ENCODE measurements at places on chromosomes 1 and 21. TPM values are rescaled to one million over a fixed set of nuclear protein-coding genes. Genes with fewer than 3 reads are reported as not detected.

The AMY2B gene
- total RNA-seq = 6.0 TPM

The SAMD11 gene
- total RNA-seq = 53.9 TPM

The RASSF5 gene
- 7.0 TPM for total RNA-seq

GRCh38 chr1:185568155-185569123 lies 165.8 kb upstream of the HMCN1 start:
- H3K4me3 ChIP-seq = no peak overlapping the region
- no peaks in the 10 kb centered on the region for H3K27me3 ChIP-seq
- DNase-seq = no peak
- peaks cover 20% of the 10 kb centered on the region for H3K4me1 ChIP-seq
- no peaks in the 10 kb centered on the region for H3K36me3 ChIP-seq

The CRYBG2 gene
- 13.8 TPM for total RNA-seq

The GRIK3 gene
- total RNA-seq = 0.38 TPM

GRCh38 chr1:85976516-85977205 lies 179.9 kb downstream of the COL24A1 start:
- H3K27me3 ChIP-seq = no peaks in the 10 kb centered on the region
- DNase-seq = no peak
- no peak overlapping the region for H3K27ac ChIP-seq
- no peak overlapping the region for H3K4me3 ChIP-seq

DNA sequence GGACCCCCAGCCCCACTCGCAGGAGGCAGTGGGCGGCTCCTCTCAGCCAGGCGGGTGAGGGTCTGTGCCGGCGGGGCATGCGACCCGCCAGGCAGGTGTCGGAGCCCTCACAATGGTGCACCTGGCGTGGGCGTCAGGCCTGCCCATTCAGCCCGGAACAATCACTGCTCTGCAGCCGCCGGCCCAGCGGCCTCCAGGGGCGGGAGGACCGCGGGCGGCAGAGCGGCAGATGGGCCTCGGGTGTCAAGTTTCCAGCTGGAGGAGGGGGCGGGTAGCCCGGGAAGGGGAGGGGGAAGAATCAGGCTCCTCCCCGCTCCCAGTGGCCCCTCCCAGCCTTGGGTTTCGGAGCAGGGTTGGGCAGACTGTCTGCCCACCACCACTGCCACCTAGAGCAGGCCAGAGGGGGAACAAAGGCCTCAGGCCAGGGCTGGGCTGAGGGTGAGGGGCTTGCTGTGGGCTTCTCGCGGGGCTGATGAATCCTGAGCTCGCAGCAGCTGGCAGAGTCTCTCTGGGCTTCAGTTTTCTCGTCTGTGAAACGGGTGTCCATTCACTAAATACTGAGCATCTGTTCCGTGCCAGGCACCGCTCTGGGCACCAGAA lies 39.5 kb upstream of the CASZ1 start:
- peaks cover 19% of the 10 kb centered on the region for H3K27me3 ChIP-seq
- no peak overlapping the region for H3K4me3 ChIP-seq
- peak; percentile 80 for DNase-seq
- no peaks in the 10 kb centered on the region for H3K36me3 ChIP-seq
- peaks cover 4% of the 10 kb centered on the region for H3K4me1 ChIP-seq
- H3K27ac ChIP-seq = peak overlapping the region; percentile 59

The PINK1 gene
- 28.0 TPM for total RNA-seq

- H3K27ac ChIP-seq = no peak overlapping the region
- H3K27me3 ChIP-seq = peaks cover 7% of the 10 kb centered on the region
- DNase-seq = no peak
- no peaks in the 10 kb centered on the region for H3K36me3 ChIP-seq
- H3K4me3 ChIP-seq = no peak overlapping the region
- H3K4me1 ChIP-seq = peaks cover 6% of the 10 kb centered on the region
These were observed 53.0 kb downstream of the KANK4 start for GRCh38 chr1:62265956-62266935.

DNA sequence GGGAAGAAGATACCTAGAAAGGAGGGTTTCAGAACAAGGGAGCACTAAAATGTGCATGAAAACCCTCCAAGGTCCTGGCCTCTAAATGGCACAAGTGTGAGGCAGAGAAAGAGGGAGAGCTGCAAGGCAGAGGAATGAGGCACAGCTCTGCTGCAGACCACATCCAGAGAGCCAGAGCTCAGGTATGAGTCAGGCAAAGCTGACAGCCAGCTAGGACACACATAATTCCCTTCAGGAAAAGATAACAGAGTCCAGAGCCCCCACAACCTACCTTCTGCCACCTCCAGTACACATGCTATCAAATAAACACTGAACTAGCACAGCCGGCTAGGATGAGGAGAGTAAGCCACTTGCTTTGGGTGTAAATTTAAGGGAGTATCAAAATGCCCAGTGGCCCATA lies 62.2 kb downstream of the HSF2BP start:
- peaks cover 2% of the 10 kb centered on the region for H3K36me3 ChIP-seq
- no peak overlapping the region for H3K4me3 ChIP-seq
- peaks cover 10% of the 10 kb centered on the region for H3K4me1 ChIP-seq
- H3K27ac ChIP-seq = no peak overlapping the region
- no peak for DNase-seq
- no peaks in the 10 kb centered on the region for H3K27me3 ChIP-seq

GRCh38 chr1:116571215-116571919 lies 541 bp upstream of the CD58 start:
- H3K36me3 ChIP-seq = no peaks in the 10 kb centered on the region
- H3K27ac ChIP-seq = peak overlapping the region; percentile 90

DNA sequence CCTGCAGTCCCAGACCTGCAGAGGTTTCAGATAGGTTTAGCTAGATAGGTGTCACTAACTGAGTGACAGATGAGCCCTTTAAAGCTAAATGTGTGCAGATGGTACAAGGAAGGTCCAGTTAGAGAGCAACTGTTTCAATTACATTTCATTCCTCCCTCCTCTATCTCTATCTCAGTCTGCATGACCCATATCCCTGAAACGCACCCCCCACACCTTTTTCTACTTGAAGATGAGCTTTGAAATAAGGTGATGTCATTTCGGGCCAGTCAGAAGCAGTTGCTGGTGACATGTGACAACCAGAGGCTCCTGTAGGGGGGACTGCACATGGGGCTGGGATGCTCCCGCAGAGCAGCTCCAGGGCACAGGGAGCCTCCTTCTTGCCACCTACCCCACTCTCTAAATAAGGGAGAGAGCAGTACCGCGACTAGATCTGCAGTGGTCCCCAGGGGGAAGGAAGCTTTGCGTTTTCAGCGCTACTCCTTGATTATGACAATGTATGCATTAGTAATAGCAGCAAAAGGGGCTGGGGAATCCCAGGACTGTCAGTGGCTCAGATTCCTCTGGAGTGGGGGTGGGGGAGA lies 4.3 kb downstream of the ATP8B2 start:
- DNase-seq = no peak
- H3K27me3 ChIP-seq = no peaks in the 10 kb centered on the region
- no peak overlapping the region for H3K27ac ChIP-seq
- no peak overlapping the region for H3K4me3 ChIP-seq
- H3K36me3 ChIP-seq = peaks cover 10% of the 10 kb centered on the region

The EFHD2 gene
- 17.8 TPM for total RNA-seq

DNA sequence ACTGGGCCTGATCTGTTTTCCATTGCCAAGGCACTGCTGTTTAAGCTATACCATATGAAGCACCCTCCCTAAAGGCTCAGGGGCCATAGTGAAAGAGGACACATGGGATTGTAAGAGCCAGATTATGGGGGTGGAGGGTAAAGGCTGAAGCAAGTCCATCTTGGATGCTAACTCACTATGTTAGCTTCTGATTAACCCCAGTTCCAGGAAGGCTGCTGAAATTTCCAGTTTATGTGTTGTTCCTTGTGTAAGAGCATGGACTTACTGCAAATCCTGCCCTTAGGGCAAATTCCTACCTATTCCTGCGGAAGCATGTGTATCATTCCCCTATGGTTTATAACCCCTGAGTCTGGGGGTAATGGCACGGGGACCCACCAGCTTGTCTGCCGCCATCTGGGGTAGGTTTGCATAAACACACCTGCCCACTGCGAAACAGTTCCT lies 91.8 kb upstream of the SERBP1 start:
- no peaks in the 10 kb centered on the region for H3K27me3 ChIP-seq
- DNase-seq = no peak
- H3K4me1 ChIP-seq = peaks cover 10% of the 10 kb centered on the region
- no peaks in the 10 kb centered on the region for H3K36me3 ChIP-seq
- H3K27ac ChIP-seq = no peak overlapping the region

GRCh38 chr1:200729863-200730262 lies 8.8 kb upstream of the CAMSAP2 start:
- H3K4me1 ChIP-seq = peaks cover 5% of the 10 kb centered on the region
- no peak overlapping the region for H3K27ac ChIP-seq
- no peak for DNase-seq
- peaks cover 6% of the 10 kb centered on the region for H3K27me3 ChIP-seq

DNA sequence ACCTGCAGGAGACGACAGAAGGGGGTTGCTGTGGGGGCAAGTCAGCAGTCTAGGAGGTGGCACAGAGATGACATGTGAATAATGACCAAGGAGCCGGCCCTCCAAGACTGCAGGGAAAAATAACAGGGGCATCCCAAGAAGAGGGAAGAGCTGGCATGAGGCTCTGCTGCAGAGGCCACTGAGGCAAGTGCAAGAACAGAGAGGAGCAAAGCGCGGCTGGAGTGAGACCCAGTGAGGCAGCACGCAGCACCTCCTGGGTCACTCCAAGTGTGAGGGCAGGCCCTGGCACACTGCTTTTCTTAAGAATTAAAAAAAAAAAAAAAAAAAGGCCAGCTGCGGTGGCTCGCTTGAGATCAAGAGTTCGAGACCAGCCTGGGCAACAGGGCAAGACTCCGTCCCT lies 80.1 kb downstream of the SLC66A1 start:
- no peaks in the 10 kb centered on the region for H3K27me3 ChIP-seq
- H3K4me1 ChIP-seq = no peaks in the 10 kb centered on the region
- no peak for DNase-seq

GRCh38 chr1:42145764-42146625 lies 7.2 kb upstream of the GUCA2B start:
- peaks cover 14% of the 10 kb centered on the region for H3K27me3 ChIP-seq
- no peak overlapping the region for H3K4me3 ChIP-seq
- no peaks in the 10 kb centered on the region for H3K4me1 ChIP-seq
- H3K36me3 ChIP-seq = no peaks in the 10 kb centered on the region
- DNase-seq = no peak

DNA sequence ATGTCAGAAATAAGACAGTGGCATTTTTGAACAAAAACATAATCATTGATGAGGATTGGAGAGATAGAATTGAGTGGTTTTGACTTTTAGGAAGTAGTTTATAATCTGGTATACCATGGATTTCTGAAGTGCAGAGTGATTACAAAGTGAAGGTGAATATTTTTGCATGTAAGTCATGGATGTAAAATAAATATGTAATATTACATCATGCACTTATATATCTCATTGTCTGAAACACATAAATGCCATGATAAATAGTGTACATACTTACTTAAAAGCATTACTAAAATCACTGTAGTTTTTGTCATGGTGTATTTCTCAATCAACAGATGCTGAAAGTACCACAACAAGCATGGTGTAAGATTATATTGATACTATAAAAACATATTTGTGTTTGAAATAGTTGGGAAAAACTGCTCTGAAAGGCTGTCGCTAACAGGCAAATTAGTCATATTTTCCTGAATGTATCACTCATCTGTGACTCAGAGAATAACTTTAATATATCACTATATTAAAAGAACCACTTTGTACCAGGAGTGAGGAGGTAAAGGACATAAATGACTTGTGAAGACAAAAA lies 24.8 kb upstream of the RGS18 start:
- H3K4me3 ChIP-seq = no peak overlapping the region
- no peak overlapping the region for H3K27ac ChIP-seq
- H3K27me3 ChIP-seq = no peaks in the 10 kb centered on the region
- DNase-seq = no peak
- no peaks in the 10 kb centered on the region for H3K4me1 ChIP-seq

DNA sequence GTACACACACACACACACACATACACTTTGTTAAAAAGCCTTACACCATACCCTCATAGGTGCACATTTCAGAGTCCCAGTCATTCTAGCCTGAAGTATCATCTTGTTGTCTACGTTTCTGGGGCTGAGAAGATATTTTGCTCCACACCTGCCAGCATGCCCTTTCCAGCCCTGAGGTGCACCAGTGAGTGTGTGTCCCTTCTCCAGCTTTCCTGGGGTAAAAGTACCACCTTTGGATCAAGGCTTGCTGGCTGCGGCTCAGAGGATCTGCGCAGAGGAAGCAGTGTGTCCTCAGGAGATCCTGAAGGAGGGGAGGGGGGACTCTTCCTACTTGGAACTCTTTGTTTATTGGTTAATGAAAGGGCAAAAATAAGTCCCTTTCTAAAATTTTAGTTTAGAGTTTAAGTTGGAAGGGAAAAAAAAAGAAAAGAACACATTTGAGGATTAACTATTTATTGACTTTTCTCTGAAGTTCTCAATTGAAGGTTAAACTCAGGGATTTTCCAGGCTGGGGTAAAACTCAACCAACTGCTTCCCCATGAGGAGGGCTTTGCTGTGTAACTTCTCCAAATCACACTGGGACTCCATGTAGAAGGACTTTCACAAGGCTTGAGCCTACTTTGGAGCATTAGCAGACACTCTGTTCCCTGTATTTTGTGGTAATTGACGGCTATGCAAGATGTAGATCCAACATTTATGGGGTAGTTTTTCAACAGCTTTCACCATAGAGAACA lies 200.3 kb upstream of the SGIP1 start:
- H3K4me3 ChIP-seq = no peak overlapping the region
- no peaks in the 10 kb centered on the region for H3K36me3 ChIP-seq
- no peak for DNase-seq
- peaks cover 54% of the 10 kb centered on the region for H3K27me3 ChIP-seq

DNA sequence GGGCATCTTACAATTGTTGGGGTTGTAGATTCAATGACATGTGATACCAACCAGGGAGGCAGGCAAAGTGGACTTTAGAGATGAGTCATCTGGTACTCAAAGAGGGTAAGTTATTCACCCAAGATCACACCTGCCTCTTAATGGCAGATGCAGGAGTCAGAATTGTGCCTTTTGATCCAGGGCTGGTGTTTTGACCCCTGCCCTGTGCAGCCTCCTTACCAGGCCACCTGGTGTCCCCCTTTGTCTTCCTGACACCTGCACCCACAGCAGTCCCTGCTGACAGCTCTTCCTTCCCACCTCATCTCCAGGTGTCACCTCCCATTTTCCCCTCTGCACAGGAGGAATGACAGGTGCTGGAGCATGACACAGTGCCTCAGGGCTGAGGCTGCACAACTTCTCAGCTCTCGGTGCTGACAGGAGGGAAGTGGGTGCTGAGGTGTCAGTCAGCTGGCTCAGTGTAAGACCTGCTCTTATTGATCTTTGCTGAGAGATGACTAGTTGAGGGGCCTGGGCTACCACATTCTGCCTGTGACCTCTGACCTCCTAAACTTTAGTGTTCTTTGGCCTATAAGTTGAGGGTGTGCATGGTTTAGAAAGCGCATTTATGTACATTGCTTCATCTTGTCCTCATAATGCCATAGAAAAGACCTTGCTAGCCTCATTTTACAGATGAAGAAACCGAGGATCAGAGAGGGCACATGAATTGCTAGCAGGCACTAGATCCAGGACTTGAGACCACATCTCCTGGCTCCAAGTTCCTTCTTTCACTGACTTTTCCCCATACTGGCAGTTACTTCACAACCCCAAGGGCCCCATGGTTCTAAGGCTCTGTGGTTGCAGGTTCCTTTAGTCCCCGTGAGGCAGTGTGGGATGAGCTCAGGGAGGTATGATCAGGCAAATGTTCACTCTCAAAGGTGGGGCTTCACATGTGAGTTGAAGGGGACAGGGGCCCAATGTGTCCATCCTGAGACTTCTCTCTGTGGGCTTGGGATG lies 31.3 kb downstream of the CACNA1E start:
- peaks cover 52% of the 10 kb centered on the region for H3K27me3 ChIP-seq
- no peak overlapping the region for H3K4me3 ChIP-seq
- DNase-seq = no peak
- no peaks in the 10 kb centered on the region for H3K36me3 ChIP-seq
- peaks cover 2% of the 10 kb centered on the region for H3K4me1 ChIP-seq

All from progenitor cell of endocrine pancreas (in vitro differentiated cells).